Non-pigmented ciliary epithelial cell (primary cell): ENCODE measurements at places on chromosomes 12 and 14.

GRCh38 chr14:100571837-100572236 lies 15.4 kb downstream of the BEGAIN start:
- no peak for DNase-seq

DNA sequence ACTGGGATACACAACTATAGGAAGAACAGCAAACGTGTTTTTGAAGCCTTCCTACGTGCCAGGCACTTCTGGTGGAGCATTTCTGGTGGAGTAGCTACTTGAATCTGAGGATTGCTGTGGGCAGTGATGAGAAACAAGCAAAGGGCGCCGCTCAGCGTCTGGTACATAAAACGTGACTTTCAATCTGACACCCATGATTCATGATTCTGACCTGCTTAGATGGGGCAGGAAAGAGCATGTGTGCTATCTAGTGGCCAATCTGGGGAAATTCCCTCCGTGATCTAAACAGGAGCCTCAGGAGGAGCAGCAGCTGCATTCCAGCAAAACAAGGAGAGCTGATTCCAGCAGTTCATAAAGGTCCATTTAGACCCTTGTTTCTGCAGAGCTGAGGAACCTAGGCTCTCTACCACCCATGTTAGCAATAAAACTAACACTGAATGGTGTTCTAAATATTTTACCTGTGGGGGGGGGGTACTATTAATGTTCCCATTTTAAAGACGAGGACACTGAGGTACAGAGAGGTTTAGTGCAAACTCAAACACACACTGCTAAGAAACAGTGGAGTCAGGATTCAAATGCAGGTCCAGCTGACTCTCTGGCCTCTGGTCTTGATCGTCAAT lies 37.8 kb downstream of the PAH start:
- peak; percentile 8 for DNase-seq

- no peak for DNase-seq
Measured at GRCh38 chr12:85782711-85783110, 53.5 kb downstream of the RASSF9 start.

DNA sequence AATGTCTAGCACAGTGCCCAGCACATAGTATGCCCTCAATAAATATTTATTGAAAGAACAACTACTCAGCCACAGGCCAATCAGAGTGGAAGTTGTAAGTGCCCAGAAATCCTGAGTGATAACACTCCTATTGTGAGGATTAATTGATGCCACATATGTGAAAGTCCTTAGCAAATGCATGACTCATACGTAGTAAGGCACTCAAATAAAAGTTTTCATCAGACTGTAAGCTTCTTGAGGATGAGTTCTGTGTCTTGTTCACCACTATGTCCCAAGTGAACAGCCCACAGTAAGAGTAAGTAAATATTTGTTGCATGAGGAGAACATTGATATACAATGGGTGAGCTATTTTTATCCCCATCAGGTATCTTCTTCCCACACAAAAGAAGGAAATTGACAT lies 24.7 kb upstream of the ANO6 start:
- DNase-seq = peak; percentile 24

DNA sequence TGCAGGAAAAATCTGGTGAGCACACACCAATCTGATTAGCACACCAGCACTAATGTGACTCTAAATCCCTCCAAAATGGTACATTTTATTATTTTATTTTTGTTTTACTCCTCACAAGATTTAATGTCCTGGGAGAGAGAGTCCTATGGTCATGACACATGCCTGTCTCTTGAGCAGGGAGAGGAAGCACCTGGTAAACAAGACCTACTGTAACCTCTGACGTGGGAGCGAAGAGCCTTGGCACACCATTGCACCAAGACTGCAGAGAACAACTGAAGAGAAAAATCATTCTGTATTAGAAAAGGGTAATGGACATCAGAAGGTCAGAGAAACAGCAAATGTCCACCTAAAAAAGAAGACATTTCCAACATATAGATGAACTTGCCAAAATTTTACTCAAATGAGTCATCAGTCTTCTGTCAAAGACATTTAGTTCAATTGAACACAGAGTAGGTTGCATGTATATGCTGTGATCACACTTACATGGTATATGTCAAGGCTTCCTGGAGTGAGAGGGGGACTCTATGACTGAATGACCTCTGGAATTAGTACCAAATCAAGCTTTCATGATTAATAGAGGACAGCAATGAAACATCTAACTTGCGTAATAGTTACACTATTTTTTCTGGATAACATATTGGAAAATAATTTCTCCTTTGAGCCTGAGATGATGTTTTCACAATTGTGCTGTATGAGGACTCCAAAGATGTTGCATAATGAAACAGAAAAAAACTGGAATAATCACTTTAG lies 186.9 kb upstream of the FLRT2 start:
- no peak for DNase-seq

- no peak for DNase-seq
Measured at GRCh38 chr14:81446279-81447007, 46.3 kb upstream of the STON2 start.

- DNase-seq = no peak
Measured at GRCh38 chr12:112664569-112664968, 127.0 kb upstream of the RPH3A start.

- no peak for DNase-seq
Measured at GRCh38 chr12:84596266-84596665, 316.3 kb downstream of the SLC6A15 start.

GRCh38 chr12:67539946-67540345 lies 108.6 kb upstream of the DYRK2 start:
- DNase-seq = no peak

DNA sequence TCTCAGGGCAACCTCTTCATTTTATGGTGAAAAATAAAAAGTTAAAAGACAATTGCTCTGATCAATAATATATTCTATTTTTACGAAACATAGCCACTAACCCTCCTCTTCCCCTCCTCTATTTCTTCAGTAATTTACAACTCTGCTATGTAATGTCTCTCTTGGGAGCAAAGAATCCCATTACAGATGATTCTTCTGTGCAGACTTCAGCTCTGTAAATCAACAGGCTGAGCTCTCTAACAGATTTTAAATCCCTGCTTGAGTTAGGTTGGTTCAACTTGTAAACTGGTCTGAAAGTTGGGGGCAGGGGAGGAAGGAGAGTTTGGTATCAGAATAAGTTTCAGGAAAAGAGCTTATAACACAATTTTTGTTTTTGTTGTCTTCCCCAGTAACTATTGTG lies 151.0 kb downstream of the SLC25A21 start:
- no peak for DNase-seq

DNA sequence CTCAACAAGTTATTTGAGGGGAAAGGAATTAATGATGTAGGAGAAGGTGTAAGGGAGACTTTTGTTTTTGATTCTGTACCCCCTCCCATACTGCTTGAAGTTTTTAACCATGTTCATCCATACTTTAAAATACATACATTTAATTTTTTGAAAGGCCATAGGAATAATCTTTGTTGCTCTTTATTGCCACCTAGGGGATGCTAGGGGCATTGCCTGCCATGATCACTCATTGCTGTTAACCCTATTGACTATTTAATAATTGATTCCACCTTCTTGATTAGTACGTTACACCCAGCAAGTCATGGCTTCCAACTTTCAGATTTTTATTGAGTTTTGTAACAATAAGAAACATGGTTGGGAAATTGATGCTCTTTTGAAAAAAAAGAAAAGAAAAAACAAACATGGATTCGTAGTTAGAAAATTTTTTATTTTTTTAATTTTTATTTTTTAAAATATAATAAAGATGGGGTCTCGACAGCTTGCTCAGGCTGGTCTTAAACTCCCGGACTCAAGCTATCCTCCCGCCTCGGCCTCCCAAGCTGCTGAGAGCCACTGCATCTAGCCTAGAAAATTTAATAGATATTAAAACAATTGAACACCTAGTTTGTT lies 8.5 kb upstream of the PRKAB1 start:
- DNase-seq = no peak

DNA sequence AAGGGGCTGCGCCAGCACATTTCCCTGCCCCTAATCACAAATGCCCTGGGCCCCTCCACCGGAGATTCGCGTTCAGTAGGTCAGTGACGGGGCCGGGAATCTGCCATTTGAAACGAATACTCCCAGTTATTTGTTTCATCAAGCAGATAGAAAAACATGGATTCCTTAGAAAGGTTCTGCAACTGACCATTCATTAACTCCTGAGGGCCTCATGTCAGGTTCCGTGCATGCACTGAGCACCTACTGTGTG lies 25.6 kb upstream of the UBC start:
- DNase-seq = no peak

- DNase-seq = no peak
Measured at GRCh38 chr12:40499856-40500255, 192.4 kb upstream of the CNTN1 start.
